Inflammatory macrophage treated with lipopolysaccharide for 1 hour (primary cell): ENCODE measurements at places on chromosomes 7 and 10.

GRCh38 chr10:65945061-65945460 lies 980.8 kb upstream of the LRRTM3 start:
- DNase-seq: no peak

- DNase-seq: no peak
Observed at GRCh38 chr7:48300301-48300700, 129.0 kb downstream of the ABCA13 start.

- DNase-seq: no peak
Observed at GRCh38 chr7:158120716-158121115, 466.9 kb downstream of the PTPRN2 start.

DNA sequence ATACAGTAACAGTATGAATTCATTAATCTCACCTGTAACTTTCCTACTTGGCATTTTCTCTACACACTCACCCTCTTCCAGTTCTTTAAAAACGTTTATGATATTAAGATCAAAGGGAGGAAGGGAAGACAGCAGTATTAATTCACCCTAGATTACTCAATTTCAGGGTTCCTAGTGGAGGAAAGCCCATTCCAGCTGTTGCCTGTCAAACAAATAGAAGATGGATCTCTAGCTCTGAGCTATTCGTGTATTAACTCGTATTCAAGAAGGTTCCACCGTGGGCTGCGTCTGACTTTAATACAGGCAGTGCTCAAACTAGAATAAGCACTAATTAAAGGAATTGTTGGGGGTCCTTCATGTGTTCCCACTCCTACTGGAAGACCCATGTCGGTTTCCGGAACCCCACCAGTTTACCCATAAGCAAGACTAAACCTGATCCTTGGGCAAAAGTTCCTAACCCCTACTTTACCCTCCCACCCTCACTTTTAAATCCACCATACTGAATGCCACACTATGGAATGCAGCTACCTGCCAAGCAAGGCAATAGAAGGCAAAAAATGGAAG lies 2.1 kb downstream of the NANOS1 start:
- DNase-seq: no peak

DNA sequence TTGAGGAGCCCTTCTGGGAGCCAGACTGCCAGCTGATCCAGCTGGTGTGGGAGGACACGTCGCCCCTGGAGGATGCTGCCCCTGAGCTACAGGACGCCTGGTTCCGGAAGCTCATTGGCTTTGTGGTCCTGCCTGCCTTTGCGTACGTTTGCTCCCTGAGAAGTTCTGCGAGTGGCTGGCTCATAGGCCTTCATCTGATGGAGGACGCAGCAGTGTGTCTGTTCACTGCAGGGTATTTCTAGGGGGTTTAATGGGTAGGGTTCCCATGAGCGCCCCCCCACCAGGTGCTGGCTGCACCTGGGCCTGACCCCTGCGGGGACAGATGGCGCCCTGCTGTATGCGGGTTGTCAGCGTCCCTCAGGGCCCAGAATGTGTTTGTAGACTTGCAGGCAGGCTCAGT lies 5.0 kb downstream of the PAOX start:
- no peak for DNase-seq

- no peak for DNase-seq
Observed at GRCh38 chr7:105132335-105132734, 118.3 kb downstream of the KMT2E start.

GRCh38 chr10:106780632-106781031 lies 383.9 kb downstream of the SORCS1 start:
- no peak for DNase-seq

DNA sequence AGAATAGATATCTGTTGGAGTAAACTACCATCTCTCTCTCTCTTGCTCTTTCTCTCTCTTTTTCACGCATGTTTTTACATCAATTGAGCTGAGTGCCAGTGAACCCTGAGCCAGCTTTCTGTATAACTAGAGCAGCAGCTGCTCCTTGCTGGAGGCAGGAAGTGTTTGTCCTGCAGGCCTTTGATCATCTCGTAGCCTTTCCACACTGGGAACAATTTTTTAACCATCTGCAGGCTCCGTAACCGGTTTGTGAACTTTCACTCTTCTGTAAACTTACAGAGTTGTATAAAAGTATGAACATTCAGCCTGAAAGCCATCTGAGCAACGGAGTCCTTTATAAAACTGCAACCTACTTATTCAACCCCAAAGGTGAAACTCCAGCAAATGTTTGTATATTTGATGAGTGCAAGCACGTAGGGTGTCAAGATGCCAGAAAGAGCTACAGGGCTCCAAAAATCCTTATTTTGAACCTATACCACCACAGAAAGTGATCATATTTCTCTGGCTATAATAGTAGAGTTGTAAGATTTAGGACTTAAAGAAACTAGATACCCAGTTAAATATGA lies 162.8 kb upstream of the NFE2L3 start:
- DNase-seq: no peak

- DNase-seq: no peak
Observed at GRCh38 chr10:44009891-44010632, 361.4 kb upstream of the ZNF32 start.

GRCh38 chr7:129471402-129471827 lies 30.9 kb upstream of the SMKR1 start:
- no peak for DNase-seq

DNA sequence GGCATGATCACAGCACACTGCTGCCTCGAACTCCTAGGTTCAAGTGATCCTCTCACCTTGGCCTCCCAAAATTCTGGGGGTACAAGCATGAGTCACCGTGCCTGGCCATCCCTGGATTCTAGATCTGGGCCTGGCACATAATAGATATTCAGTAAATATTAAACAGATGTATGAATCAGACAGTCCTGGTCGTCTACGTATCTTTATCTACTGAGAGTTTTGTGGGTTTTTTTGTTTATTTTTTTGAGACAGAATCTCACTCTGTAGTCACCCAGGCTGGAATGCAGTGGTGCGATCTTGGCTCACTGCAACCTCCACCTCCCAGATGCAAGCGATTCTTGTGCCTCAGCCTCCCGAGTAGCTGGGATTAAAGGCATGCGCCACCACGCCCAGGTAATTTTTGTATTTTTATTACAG lies 24.3 kb upstream of the ITGB1 start:
- no peak for DNase-seq

DNA sequence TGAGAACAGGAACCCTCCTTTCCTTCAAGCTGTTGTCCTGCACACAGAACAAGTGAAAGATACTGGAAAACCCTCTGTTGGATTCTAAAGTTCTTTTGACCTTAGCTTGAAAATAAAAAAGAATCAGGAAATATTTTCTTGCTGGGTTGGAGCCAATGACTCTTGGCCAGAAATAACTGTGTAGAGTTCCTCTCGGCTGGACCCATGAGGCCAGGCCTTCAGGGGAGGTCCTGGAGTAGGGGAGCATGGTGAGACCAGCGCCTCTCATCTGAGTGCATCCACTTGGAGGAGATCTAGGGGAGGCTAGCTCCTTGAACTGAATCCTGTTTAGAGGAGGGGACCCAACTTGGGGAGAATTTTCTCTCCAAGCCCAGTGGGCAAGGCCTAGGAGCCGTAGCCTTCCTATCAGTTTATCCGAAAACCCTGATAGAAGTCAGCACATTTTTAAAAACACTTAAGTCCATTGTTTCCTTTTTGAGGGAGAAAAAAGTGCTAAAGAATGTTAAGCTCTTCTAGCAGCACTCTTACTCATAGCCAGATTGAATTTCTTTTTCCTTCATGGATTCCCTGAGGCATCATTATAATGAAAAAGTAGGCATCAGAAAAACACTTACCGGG lies 635.7 kb upstream of the ANKRD30A start:
- DNase-seq: no peak

DNA sequence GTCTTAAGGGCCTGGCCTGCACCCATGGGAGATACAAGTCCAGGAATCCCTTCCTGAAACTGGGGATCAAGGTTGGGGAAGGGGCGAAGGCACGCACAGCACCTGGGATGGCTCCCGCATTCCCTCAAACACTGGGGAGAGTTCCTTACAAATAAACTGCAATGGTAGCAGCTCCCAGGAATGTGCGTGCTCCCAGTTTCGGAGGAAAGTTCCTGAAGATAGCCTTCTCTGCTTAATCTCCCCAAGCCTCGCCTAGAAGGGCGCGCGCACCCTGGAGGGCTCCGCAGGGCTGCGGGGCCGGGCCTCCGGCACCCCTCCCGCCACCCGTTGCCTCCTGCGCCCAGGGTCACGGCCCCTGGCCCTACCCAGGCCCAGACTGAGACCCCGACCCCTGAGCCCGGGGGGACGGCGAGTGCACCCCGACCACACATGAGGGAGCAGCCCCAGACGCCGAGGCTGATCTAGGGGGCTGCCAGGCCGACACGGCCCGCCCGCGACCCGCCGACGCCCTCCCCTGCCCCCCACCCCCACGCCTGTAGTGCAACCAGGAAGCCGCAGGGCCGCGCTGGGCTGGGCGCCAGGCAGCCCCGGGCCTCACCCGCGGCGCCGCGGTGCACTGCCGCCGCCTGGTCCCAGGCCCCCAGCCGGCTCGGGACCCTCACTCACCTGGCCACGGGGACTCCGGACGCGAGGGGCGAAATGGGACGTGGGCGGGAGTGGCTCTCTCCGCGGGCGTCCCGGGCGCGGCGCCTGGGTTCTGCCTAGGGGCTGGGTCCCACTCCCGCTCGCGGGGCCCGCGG lies 460 bp downstream of the ANXA11 start:
- DNase-seq: no peak

- DNase-seq: no peak
Observed at GRCh38 chr10:79185796-79186374, 117.1 kb downstream of the ZMIZ1 start.

DNA sequence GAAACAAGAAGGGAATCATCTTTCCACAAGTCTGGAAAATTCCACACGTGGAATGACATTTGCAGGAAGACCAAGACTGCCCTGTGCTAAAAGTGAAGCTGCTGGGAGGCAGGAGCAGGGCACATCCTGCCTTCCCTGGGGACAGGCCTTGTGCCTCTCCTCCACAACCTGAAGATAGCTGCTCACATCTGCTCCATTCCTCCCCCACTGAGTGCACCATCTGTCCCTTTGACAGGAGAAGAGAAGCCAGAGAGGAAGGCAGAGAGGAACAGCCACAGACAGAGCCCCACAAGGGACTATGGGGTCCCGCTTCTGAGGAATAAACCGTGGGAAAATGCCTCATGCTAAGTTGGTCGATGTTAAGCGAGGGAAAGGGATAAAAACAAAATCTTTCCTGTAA lies 15.9 kb upstream of the FAM171A1 start:
- no peak for DNase-seq

DNA sequence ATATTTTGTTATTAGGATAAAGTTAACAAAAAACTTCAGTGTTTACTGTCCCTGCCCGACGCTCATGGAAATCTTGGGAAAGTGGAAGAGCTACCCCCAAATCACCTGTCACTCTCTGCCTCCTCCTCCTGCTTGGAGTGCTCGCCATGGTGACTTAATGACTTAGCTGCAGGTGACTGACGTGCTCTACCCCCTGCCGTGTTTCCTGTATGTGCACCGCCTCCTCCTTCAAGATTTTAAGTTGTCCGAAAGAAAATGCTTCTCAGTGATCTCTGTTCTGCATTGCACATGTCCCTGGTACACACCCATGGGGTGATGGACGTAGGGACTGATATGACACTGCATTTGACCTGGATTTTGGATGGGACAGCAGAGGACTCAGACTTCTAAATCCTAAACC lies 338.8 kb upstream of the SHH start:
- no peak for DNase-seq

DNA sequence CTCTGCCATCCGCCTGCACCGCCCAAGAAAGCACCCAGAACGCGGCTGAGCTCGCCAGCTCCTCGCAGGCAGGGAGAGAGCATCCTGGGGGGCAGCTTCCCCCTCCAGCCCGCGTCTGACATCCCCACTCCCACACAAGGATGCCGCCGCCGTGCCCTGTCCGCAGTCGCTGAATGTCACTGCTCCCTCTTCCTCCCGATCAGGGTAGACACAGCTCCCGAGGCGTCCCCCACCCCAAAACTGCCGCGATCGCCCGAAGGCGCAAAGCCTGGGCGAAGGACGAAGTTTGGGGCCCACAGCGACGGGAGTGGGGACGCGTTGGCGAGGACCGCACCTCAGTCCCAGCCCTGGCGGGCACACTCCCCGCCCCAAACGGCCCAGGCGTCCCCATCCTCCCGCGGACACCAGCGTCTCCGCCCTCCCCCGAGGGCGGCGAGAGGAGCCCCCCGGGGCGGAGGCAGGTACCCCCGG lies 1.5 kb upstream of the KAT6B start:
- DNase-seq: no peak

DNA sequence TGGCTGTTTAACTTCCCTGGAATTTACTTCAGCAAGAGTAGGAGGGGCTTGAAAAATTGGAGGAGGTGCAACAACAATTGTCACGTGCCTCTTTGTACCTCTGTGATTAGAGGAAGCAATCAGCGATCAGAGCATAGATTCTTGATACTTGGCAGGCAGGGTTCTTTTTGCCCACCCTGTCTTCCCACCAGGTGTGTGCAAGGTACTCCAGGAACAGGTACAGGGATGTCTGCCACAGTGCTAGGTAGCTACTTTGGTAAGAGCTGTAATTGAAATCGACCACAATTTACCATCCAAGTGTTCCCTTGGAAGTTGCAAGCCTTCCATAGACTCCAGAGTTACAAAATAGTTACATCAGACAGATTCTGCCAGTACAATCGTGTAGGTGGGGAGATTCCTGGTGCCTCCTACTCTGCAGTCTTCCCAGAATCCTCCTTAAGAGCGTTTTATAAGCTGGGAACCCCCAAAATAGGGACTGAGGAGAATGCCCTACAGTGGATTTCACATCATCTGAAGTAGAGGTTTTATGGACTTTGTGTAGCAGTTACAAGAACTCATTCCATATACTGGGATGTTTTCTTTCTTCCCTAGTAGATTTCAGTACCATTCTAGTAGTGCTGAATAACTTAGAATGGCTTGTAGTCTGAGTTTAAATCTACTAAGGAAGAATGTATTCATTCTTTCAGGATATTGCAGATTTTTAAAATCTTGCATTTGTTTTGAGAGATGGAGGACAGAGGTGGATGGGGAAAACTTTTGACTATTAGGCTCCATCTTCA lies 101.9 kb downstream of the EXOC4 start:
- DNase-seq: peak; percentile 91

DNA sequence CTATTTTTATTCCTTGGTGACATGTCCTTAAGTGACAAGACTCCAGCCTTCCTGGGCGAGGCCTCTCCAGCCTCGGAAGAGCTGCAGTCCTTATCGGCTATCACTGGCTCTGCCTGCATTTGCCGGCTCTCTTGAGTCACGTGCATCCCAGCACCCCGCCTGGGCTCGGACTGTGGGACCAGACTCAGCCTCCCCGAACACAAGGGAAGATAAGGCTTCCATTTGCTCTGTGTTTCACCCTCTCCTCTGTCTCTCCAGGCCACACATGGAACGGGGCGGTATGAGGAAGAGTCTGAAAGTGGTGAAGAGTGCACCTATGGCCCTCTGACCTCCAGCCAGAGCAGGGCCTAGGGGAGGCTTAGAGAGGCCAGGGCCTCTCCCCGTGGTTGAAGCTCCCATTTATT lies 4.7 kb downstream of the GDF2 start:
- no peak for DNase-seq

DNA sequence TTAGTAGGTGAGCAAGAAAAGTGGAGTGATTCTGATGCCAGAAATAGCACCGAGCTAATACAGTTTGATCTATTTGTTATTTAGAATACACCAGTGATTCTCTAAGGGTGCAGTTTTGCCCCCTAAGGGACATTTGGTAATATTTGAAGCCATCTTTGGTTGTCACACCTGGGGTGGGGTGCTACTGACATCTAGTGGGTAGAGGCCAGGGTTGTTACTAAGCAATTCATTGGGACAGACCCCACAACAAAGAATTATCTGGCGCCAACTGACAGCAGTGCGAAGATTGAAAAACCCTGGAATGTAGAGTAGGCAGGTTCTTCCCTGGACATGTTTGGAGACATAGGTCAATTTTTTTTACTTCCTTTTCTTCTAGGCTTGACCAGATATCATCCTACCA lies 14.6 kb downstream of the PALS2 start:
- no peak for DNase-seq
